NCI-H748 treated with DMSO at 0.1 percent for 48 hours (cell line): ENCODE measurements at places on chromosomes 7 and 10.

DNA sequence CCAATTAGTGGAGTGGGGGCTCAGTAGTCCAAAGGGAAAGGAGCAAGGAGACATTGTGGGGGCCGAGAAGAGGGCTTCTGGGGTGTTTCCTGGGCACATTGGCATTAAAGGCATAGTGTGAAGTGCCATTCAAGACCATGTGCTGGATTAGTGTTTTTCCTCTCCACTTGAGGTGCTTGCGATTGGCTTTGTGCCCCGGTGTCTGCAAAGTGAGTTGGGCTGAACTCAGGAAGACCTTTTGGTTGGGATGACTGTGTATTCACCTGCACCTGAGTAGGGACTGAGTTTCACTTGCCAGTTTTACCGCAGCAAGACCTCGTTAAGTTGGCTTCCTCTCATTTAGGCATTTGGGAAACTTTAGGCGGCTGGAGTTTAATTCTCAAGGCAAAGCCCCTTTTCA, 73.0 kb downstream of the TCF7L2 start:
- DNase-seq = no peak

DNA sequence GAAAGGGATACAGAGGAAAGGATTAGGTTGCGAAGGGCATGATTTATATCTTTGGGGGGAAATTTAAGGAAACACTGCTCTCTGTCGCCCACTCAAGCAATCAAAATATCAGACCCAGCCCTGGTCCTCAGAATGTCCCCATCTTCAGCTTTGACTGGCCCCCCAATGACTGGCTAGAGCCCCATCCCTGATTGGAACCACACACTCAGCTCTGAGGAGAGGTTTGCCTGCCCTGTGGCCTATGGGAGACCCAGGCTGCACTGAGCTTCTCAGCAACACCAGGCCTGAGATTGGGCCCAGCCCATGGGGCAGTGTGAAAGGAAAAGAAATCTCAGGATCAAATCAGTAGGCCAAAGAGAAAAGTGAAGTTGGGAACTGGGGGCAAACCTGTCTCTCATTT, 69.5 kb downstream of the ADCYAP1R1 start:
- DNase-seq = no peak

DNA sequence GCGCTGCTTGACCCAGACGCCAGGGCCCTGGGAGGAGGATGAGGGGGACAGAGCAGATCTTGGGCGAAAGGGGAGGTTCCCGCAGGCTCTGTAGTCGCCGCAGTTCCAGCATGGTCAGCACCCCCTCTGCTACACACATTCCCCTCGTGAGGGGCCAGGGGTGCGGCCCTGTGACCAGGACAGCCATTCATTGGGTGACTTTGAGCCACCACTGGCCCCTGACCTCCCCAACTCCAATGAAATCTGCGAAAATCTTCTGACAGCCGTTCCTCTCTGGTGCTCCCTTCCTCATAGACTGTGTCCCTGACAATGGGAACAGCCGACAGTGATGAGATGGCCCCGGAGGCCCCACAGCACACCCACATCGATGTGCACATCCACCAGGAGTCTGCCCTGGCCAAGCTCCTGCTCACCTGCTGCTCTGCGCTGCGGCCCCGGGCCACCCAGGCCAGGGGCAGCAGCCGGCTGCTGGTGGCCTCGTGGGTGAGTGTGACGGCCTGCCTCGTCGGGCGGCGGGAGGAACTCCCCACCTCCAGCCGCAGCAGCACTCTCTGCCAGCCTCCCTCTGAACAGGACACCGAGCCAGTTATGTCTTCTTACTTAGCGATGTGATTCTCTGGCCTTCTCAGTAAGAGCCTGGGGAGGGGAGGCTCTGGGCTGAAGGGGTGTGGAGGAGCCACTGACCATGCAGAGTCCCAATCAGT, 825 bp downstream of the TMEM176A start:
- no peak for DNase-seq

DNA sequence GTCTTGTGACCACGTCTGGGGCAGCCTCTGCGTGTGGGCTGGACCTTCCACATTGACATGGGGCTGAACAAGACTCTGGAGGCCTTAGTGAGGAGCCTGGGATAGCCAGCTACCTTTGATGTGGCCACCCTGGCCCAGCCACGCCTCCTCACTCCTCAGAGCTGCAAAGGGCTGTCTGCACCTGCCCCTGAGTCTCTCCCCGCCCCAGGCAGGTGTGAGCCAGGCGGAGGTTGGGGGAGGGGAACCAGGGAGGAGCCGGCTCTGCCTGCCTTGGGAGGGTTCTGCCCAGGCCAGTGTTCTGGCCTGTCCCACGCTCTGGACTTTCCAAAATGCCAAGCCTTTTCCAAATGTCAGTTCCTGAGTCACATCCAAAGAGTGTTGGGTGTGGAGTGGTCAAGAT, 72.2 kb downstream of the GTF2IRD1 start:
- peak; percentile 61 for DNase-seq

DNA sequence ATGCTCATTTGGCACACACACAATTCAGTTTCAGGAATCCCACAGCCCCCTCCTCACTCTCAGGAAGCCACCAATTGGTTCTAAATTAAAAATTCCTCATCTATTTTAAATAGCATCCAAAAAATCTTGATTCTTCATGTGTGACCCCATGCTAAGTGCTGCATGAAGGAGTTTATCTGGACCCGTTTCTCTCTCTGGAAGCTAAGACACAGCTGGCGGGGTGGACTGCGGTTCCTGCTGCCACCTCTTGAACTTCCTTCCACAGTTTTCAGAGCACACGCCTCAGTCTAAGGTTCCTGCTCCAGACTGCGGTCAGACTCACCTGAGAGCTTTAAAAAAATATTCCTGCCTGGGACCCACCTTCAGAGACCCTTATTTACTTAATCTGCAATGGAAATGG, 34.5 kb downstream of the LYZL1 start:
- no peak for DNase-seq

GRCh38 chr7:132368246-132368900, 207.9 kb downstream of the PLXNA4 start:
- peak; percentile 7 for DNase-seq

GRCh38 chr7:65233409-65234034, 140.1 kb upstream of the ZNF92 start:
- no peak for DNase-seq

DNA sequence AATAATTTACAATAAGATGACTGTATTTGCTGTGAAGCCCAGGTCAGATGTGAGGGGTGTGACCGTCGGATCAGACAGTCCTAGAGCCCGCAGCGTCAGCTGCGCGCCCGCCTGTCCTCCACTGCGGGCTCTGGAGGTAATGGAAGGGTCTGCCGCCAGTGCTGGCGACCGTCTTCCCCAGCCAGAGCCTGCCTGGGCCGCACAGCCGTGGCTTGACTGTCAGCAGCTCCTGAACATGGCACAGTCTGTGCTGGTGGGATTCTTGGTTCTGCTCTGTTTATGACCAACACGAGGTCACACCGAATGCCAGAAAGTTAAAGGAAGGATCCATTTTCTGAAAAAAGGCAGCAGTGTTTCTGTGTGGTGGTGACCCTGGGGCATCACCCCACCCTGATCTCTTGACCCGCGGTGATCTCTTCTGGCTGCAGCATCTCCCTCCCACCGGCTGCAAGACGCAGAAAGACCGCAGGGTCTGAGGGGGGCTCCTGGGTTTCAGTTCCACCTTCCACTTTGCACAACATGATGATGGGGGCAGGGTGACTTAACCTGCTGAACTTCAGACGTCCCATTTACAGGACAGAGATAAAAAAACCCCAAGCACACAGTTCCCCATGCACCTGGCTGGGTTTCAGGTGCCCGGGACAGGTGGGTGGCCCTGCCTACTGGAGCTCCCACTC, 103.7 kb downstream of the DNAJB6 start:
- no peak for DNase-seq

- DNase-seq = no peak
Observed at GRCh38 chr10:131177431-131178327, 133.8 kb downstream of the TCERG1L start.

DNA sequence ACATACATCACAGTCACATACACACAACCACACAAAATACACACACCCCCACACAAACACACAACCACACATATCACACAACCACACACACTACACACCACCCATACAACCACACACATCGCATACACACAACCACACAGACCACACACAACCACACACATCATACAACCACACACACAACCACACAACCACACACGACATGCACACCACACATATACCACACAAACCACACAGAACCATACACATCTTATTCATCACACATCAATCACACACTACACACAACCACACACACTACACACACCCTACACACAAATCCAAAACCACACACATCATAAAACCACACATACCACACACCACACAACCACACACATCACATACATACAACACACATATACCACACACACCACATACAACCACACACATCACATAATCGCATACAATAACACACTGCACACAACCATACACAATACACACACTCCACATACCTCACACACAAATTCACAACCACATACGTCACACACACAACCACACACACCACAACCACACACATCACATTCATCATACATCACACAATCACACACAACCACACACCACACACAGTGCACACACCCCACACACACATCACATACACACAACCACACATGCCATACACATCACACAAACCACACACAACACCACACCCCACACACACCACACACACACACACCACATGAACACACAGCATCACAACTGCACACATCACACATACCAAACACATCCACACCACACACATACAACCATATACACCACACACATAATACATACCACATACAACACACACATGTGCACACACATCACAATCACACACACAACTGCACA, 30.4 kb downstream of the GPRIN2 start:
- no peak for DNase-seq

DNA sequence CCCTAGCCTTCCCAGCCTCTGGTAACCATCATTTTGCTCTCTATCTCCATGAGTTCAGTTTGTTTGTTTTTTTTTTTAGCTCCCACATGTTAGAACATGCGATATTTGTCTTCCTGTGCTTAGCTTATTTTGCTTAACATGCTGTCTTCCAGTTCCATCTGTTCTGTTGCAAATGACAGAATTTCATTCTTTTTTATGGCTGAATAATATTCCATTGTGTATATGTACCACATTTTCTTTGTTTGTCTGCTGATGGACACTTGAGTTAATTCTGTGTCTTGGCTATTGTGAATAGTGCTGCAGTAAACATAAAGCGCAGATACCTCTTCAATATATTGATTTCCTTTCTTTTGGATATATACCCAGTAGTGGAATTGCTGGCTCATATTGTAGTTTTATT, 21.0 kb downstream of the DLD start:
- no peak for DNase-seq

DNA sequence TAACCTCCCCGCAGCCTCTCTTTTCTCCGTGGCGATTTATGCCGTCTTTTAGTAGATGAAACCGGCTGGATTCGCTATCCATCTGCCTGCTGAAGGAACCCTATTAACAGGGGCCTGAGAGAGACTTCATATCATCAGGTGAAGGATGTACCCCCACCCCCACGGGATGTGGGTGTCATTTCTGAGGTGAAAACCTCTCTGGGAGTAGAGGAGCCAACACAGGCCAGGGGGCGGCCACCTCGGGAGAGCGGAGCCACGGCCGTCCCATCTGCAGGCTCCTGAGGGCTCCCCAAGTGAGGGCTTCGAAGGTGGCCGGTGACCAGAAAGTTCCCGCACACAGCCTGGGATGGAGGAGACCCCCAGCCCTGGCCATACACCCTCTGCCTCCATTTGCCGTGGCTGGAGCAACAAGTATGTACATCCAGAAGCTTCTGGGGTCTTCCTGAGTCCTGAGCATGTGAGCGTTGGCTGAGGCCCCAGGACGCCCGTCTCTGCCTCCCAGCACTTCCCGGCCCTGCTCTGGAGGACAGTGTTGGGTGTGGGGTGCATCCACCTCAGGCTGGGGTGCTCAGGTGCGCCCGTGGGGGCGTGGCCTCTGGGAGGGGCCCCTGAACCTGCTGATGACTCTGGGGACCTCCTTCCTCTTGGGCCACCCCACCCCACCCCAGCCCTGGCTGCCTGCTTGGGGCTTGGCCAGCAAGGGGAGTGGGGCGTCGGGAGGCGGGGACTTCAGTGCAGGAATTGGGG, 84.7 kb downstream of the NKX6-2 start:
- no peak for DNase-seq

- DNase-seq = peak; percentile 8
Observed at GRCh38 chr10:16948361-16948760, 131.1 kb upstream of the RSU1 start.

DNA sequence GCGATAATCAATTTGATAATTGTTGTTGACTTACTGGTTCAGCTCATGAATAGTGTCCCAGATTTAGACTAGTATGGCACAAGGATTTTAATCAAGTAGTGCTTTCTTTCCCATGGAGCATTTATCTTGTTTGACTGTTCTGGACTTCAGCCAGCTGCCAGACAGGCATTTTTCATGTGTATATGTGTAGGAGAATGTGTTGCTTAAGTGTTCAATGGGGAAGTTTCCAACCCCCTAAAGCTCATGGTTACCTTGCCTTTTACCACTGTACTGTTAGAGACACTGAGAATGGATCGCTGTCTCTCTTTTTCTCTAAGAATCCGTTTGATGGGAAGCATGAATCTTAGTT, 103.9 kb downstream of the LRRC4 start:
- no peak for DNase-seq

DNA sequence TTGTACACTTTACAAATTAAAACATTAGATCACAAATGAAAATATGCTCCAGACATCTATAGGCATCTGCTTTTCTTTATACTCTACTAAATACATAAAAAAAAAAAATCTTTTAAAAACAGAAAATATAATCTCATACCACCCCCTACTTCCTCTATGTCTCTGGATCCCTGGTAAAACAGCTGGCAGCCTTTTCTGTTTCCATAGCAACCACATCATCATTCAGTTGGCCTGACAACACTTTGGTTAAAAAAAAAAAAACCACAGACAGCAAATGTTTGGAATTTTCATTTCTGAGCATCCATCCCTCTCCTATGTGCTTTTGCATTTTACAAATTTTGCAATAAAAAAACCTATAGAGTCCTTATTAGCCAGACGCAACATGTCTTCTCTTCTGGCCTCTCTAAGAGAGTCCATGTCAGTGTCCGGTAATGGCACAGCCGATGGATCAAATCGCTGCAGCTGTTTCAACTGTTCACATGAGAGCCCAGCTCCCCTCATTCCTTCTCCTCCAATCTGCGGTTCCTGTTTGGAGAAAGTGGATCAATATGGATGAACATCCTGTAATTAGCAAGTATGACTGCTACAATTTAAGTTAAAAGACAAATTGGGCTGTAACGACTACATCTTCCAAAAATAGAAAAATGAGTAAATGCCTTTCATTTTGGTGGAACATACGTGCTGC, 105.6 kb downstream of the NSUN6 start:
- no peak for DNase-seq

DNA sequence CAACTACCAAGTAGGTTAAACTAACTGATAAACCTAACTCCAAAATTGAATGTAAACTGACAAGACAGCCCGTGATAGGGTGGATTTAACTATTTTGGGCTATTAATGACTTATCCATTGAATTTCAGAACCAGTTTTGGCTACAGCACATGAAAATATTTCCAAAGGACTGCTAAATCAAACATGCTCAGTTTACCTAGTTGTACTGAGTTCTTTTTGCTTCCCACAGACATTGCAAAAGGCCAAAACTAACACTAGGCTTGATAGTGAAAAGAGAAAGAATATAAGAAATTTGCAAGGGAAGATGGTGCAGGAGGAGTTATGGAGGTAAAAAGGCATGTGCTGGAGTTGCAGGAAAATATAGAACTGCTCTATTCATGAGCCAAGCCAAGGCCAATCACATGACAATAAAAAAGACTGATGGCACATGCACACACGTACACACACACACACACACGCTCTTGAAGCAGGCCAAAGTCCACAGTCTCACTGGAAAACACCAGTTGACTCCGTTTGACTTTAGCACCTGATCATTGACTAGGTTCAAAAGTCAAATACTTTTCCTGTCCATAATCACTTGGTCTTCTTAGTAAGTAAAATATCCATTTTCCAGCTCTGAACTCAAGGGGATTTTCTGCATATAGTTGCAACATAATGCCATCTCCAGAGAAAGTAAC, 76.0 kb upstream of the AGBL3 start:
- DNase-seq = no peak
